Retinal pigment epithelial cell (primary cell): ENCODE measurements at places on chromosomes 1 and 21.
A peak's percentile ranks its signal among the peaks of the same experiment; 100 is the strongest.

- DNase-seq: no peak
Observed at GRCh38 chr1:10914056-10914455, 98.4 kb upstream of the TARDBP start.

- DNase-seq: no peak
Observed at GRCh38 chr21:38257667-38258066, 876 bp downstream of the KCNJ15 start.

- DNase-seq: no peak
Observed at GRCh38 chr1:225427235-225428067, at the start of gene LBR. LBR (minus strand) TSS chr1:225428038; CDS start chr1:225424075, 3,963 bp downstream.

GRCh38 chr1:247646867-247647266, 32.7 kb downstream of the OR13G1 start:
- no peak for DNase-seq

DNA sequence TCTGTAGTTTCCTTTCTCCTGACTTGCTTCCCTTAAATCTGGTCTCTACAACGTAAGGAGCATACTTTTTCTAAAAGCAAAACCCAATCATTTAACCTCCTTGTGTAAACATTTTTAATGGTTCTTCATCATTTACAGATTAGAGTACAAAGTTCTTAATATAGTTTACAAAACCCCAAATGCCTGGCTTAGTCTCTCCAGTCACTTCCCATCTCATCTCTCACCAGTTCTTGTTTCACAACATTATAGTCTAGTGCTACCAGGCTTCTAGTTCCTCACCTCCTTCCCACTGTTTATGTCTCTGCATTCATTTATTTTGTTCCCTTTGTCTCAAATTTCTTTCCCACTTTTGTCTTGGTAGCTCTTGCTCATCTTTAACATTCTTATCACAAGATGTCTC, 168.4 kb downstream of the FASLG start:
- DNase-seq: no peak

DNA sequence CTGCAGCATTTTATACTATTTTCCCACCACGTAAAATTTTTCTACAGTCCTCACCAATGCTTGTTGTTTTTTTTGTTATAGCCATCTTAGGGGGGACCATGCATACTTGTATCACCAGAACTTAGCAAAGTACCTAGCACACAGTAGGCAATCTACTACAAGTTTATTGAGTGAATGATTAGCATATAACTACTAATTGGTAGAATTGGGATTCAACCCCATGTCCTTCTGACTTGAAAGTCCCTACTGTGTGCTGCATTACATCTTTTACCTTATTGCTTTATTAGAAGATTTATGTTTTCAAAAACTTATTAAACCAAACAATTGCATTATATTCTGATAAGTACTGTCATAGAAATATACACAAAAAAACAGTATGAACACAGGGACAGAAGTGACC, 92.1 kb downstream of the CEP350 start:
- no peak for DNase-seq

- DNase-seq: no peak
Observed at GRCh38 chr1:30417001-30417700, 306.2 kb downstream of the MATN1 start.

- DNase-seq: no peak
Observed at GRCh38 chr1:94530373-94530878, 11.1 kb downstream of the F3 start.

GRCh38 chr1:220219865-220220698, 52.2 kb downstream of the RAB3GAP2 start:
- DNase-seq: no peak

DNA sequence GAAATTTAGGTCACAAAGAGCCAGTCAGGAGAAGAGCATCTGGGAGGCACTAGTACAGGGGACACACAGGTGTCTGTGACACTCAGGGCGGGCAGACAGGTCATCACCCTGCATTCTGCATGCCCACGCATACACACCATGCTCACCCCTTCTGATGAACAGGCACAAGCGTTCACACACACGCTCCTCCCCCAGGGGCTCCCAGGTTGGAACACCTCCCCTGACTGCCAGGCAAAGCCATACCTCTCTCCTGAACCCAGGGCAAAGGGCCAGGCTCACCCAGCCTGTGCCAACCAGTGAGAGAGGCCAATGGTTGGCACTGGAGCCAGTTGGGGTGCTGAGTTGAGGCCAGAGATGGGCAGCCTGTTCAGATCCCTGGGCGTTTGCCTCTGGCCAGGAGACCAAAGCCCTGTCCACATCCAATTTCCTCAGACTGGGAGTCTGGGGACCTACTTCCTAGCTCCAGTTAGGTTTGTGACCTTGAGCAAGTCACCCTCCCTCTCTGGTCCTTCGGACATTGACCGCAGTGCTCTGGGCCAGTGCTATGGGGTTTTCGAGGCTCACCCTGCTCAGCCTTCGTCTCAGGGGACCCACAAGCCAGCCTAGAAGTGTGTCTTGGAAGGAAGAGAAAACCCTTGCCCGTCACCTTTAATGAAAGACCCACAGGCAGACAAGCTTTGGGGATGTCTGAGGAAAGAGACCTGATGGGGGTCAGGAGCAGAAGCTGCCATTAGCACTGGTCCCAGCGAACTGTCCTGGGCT, 5.8 kb upstream of the LAD1 start:
- no peak for DNase-seq

GRCh38 chr1:186195377-186195931, 179.6 kb downstream of the TPR start:
- DNase-seq: no peak

GRCh38 chr1:16082283-16083038, 9.0 kb upstream of the FAM131C start:
- DNase-seq: no peak

DNA sequence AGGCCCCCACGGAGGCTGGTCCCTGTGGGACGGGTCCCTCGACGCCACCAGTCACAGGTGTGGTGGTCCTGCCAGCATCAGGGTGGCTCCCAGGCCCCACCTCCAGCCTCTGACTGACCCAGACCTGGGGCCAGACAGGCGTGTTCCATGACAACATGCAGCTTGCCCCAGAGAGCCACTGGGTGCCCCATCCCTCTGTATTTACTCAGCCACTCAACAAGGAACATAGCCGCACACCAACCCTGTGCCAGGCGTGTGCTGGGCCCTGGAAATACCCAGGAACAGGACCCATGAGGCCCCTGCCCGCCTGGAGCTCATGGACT, 65.4 kb downstream of the MATN1 start:
- DNase-seq: no peak

DNA sequence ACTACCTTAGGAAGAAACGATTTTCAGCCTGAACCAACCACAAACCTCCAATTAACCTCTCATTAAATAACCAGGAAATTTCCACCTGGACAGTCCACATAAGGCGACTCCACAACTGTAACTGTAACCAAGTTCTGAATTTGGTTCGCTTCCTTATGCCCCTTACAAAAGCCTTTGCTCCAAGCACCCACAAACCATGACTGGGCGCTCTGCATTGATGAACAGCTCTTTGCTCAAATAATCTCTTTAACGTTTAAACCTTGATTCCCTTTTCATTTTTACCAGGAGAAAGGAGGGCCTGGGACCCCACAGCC, 38.2 kb upstream of the ZNF124 start:
- DNase-seq: no peak

GRCh38 chr1:163029901-163030300, 39.3 kb upstream of the RGS4 start:
- no peak for DNase-seq

DNA sequence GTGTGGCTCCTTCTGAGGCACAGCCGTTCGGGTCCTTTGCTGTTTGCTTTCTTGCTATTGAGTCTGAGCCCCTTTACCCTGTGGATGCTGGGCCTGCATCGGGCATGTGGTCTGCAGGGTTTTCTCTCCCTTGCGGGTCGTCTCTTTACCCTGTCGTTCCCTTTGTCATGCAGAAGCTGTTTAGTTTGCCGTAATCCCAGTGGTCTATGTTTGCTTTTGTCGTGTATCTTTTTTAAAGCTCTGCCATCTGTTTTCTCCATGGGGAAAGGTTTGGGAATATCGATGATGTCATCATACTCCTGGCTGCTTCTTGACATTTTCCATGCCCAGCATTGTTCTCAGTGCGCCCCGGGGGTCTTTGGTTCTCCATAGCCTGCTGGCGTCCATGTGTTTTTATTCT, 68.2 kb downstream of the AGPAT3 start:
- no peak for DNase-seq

DNA sequence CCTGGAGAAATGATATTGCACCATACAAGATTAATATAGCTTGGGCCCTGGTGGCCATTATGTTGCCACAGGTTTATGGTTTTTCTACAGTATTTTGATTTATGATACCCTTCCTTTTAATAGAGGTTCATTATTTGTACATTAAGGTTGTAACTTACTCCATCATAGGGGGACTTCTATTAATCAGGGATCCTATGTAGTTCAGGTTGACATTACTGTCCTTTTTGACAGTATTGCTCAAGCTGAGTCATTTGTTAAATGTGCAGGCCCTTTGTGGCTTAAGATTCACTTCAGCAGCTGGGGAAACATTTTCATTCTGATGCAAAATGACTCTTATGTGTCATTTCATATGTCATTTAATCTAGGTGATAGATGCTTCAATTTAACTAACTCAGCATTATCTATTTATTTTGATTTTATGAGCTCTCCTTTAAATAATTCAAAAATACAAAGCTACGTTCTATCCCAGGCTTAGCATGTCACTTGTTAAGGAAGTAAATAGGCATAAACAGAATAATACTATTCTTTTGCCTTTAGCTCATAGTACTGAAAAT, 686.9 kb upstream of the NCAM2 start:
- DNase-seq: no peak

GRCh38 chr1:53663529-53664300, 75.2 kb downstream of the GLIS1 start:
- no peak for DNase-seq

DNA sequence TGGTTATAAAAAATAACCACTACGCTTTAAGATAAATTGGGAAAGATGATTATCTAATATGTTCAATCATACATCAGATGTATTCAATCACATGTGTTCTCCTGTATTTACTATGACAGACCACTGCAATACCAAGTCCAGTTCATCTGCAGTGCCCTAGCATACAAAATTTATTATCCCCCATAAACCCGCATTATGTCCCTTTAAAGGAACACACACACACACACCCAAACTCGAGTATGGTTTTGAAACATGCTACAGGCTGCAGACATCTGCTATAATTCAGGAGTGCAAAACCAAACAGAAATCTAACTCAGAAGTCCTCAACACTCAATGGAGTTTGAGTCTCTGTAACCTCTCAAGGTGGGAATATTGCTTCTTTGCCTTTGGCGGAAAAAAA, 14.9 kb downstream of the ODF2L start:
- DNase-seq: no peak

DNA sequence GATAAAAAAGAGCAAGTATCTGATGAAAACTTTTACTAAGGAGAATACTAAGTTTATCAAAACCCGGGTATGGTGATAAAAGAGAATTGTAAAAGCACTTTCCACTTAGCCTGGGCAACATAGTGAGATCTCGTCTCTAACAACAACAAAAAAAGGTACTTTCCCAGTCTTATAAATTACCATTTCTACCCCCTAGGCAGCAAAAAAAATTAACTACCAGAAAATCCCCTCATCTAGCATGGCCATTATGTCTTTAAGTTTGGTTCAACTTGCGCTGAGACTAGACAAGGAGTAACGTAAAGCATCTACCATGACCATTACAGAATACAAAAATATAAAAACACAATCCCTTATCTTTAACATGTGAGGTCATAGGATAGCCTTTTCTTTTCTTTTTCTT, 78.6 kb upstream of the SLFNL1 start:
- DNase-seq: no peak

GRCh38 chr1:236033336-236033735, 31.6 kb downstream of the NID1 start:
- DNase-seq: no peak

GRCh38 chr21:41877901-41878830, 978 bp downstream of the PRDM15 start:
- DNase-seq: no peak

DNA sequence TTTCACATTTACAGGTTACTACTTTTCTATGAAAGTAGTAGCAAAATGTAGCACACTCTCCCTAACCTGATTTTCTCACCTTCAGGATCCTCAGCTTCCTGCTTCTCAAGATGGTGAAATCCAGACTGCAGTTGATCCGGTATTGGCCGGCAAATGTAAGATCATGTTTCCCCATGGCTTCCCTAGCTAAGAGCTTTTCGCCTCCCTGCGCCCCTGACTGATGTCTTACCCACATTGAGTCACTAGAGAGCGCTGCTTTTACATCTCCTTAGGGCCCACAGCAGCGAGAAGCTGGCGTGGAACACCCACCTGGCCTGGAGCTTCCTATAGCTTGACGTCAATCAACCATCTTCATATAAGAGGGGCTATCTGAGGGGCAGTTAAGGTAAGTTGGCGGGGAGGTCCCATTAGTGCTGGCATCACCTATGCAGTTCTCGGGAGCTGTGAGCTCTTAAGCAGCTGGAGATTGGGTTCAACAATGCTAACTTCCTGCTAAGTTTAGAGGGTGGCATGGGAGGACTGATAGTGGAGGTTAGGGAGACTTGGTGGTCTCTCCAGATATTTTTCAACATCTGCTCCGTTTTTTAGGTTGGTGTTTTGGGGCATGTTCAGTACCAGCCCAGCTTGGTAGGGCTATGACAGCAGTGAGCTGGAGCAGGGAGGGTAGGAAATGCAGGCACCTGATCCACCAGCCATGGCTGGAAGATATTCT, 5.5 kb downstream of the PTPN7 start:
- peak; percentile 51 for DNase-seq

DNA sequence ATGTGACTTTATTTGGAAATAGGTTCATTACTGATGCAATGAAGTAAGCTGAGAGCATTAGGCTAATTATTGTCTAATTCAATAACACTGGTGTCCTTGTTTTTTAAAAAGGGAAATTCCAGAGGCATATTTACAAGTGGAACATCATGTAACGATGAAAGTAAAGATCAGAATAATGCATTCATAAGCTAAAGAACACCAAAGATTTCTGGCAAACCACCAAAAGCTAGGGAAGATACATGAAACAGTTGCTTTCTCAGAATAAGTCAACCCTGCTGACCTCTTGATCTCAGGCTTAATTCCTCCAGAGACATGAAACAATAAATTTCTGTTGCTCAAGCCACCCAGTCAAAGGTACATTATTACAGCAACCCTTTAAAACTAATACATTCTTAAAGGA, 20.3 kb upstream of the IFI16 start:
- DNase-seq: no peak

GRCh38 chr1:200869753-200870391, 2.9 kb upstream of the GPR25 start:
- no peak for DNase-seq

- DNase-seq: no peak
Observed at GRCh38 chr21:45979141-45979631, 2.4 kb upstream of the COL6A1 start.

GRCh38 chr1:91176250-91176649, 154.4 kb upstream of the ZNF644 start:
- DNase-seq: no peak

- DNase-seq: no peak
Observed at GRCh38 chr1:28890435-28890834, 23.9 kb upstream of the EPB41 start.
